ENCODE measurements at places on chromosomes 16 and 17.

DNA sequence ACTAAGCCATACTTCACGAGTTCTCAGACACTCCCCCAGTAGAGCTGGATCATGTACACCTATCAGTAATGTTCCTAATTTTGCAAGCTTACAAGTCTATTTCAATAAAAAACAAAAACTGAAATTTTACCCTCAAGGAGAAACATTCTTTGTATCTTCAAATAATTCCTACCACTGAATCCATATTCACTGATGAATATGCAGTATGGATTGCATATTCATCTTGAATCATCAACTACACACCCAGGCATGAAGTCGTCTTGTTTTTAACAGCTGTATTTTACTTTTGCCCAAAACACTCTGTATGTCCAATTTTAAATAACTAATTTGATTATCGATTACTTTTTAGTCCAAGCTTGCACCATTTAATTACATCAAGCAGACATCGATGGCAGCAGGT lies 31.8 kb downstream of the ZDHHC7 start:
- no peak for DNase-seq

- DNase-seq = no peak
These were observed 217.0 kb upstream of the DYNLRB2 start for GRCh38 chr16:80323808-80324195.

DNA sequence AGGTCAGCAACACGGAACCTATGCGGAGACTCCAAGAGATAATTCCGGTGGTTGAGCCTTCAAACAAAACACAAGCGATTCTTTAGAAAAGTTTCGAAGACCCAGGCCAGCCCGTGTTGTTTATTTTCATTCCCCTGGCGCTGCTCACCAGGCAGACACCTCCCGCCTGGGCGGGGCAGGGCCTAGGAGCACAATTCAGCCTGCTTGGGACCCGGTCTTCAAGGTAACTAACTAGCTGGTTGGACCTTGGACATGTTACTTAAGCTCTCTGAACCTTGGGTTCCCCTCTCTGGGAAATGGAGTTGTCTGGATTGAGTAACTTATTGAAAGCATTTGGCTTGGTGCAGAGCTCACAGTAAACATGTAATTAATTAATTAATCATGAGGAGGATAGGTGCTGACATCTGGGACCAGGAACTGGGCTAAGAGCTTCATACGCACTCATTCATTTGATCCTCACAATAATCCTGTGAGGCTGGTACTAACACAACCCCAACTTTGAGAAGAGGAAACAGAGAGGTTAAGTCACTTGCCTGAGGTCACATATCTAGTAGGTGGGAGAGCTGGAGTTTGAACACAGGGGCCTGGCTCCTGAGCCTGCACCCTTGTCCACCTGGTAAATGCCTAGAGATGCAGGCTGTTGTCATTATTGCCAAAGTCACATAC lies 125.3 kb upstream of the SMURF2 start:
- no peak for DNase-seq

DNA sequence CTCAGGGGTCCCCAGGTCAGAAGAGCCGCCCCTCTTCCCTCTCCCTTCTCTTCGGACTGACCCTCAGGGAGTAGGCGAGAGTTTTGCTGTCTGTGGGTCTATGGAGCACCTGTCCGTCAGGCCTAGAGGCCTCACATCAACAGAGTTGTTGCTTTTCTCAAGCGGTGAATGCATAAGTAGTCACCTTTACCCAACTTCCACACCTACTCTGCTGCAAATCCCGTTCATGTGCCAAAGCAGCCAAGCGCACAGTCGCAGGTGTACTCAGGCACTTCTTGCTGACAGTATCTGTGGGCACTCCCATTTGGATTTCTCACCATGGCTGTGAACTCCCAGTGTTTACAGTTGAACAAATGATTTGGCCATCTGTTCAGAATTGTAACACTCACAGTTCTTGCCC lies 4.0 kb upstream of the FA2H start:
- no peak for DNase-seq

DNA sequence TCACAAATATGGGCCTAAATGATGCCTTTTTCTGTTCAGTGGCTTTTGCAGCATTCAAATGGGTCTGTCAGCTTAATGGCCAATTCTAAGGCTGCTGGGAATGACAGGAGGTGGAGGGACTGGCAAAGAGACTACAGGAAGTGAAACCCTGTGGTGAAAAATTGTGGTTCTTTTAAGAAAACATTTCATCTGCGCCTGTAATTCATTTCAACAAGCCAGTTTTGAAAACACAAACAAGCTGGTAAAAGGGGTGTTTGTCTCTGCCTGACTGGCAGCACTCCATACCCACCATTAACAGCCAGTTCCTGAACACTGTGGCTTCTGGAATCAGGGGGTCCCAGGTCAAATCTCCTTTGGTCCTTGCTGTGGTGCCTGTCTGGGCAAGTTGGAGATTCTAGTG lies 3.6 kb upstream of the KDM8 start:
- DNase-seq = no peak

- no peak for DNase-seq
These were observed 240.9 kb downstream of the CDH11 start for GRCh38 chr16:64880994-64881393.

DNA sequence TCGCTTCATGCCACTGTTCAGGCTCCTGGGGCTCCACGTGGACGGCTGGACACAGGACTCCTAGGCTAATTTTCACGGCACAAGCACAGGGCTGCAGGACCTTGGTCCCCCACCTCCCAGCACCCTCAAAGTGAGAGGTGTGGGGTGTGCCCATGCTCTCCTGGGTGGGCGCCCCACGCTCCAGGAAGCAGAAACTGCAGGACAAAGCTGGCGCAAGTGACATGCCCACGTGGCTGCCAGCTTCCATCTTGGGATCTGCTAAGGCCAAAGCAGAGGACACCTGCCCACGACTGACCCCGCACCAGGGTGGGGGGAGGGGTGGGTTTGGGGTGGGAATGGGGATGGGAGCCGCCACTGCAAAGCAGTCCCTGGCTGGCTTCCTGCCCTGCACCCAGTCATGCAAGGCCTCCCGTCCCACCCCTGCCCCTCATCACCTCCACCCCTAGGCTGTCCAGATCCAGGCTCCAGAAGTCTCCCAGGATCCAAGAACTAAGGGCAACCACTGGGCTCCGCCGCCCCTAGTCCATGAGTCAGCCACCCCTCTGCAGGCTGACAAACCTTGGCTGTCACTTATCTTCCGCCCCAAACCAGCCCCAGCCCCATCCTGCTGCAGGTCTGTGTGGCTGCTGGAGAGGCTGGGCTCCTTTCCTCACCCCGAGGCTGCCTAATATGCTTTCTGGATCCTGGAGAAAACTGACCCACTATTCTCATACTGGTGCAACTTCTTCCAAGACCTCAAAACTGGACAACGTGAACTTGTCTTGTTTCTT lies 11.1 kb downstream of the USP6 start:
- DNase-seq = no peak

DNA sequence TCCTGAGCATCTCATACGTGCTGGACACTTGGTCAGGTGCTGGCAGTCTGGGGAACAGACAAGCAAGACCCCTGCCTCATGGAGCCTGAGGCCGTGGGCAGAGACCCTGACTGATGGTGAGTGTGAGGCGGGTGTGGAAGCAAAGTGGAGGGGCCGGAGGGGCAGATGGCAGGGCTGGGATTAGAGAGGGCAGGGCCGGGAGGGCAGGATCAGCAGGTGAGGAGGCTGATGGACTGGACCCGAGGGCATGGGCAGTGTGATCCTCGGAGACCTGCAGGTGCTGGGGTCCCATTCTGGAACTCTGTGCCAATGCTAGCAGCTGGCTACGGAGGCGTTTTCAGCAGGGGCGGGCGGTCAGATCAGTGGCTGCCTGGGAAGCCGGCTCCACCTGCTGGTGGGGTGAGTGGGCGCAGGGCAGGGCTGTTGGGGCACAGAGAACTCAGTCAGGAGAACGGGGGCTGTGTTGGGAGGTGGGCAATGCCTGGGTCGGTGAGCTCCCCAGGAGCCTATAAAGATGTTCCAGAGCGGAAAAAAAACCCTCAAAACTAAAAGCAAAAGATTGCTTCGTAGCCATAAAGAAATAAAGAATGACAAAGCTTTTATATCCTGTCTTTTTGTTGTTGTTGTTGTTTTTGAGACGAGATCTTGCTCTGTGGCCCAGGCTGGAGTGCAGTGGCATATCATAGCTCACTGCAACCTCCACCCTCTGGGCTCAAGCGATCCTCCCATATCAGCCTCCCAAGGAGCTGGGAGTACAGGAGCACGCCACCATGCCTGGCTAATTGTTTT lies 8.9 kb upstream of the C16orf74 start:
- peak; percentile 10 for DNase-seq

DNA sequence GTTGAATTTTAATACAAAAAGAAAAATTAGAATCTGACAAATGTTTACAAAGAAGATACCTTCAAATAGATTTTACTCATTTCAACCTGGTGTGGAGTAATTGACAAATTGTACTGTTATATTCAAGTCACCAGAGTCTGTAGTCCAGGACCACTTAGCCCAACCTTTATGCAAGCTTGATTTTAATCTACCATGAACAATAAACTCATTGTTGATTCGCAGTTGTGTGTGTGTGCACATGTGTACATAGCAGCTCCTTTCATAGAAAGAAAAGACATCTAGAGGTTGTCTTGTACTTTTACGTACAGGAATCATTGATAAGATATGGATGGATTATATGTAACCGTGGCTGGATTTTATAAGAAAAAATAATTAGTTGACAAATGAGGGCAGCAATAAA lies 20.7 kb upstream of the LRRC37A start:
- DNase-seq = no peak

GRCh38 chr17:40565769-40566409 lies 617 bp upstream of the CCR7 start:
- peak; percentile 64 for DNase-seq

GRCh38 chr16:14329727-14330350 lies 258.7 kb downstream of the MRTFB start:
- no peak for DNase-seq

DNA sequence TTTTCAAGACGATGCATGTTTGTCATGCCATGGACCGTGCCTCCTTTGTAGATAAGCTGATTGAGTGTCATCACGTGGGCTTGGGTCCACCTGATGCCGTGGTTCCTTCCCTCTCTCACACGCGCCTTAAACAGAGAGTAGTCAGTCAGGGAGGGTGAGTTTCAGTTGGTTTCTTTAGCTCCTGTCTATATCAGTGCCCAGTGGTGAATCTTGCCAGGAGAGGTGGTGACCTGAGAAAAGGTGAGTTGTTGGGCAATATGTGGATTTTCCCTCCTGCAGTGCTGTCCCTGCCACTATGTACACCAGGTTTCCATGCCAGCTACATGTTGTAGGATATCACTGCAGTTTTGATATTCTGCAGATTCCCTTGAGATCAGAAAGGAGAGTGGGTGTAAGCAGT lies 129.7 kb downstream of the LAT start:
- no peak for DNase-seq

DNA sequence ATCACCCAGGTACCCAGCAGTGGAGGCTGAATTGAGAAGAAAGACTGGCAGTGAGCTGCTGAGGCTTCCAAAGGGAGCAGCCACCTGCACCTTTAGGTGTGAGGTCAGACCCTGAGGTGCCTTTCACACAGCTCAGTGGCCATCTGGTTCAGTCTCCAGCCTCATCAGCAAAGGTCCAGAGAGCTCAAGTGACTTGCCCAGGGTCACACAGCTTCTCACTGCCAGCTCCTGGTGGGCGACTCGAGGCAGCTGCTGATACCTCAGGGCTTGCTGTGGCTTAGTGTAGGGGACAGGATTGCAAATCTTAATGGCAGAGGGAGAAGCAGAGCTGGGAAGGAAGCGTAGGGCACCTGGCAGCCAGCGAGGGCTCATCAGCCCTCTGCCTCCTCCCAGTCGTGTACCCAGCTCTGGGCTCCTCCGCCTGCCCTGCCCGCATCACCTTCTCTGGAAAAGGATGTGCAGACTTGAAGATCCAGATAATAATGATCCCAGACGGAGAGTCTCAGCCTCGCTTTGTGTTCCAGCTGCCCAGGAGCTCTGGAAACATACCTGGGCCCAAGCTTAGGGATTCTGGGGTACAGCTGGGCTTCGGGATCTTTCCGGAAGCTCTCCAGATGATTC lies 165.3 kb upstream of the GSE1 start:
- no peak for DNase-seq

- DNase-seq = no peak
These were observed 390.4 kb downstream of the UTP18 start for GRCh38 chr17:51650772-51651171.

DNA sequence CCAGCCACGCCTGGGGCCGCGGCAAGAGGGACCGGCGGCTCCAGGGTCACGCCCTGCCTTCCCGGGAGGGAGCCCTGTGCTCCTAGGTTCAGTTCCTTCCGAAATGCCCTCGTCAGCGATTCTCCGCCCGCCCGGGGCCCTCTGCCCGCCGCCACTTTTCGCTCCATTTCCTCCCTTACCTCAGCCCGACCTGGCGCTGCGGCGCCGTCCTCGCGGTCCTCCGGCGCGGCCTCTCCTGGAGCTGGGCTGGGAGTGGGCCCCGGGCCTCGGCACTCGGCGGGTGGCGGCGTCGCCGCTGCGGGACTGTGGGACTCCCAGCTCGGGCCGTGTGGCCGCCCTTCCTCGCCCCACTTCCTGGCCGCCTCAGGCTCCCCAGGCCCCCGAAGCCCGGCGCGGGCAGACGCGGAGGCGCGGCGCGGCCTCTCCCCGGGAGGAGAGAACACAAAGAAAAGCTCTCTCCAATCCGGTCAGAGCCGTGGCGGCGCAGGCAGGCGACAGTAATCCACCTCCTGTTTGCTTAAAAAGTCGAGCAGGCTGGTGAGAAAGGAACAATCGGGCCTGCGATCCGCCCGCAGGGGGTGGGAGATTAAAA lies 1.6 kb downstream of the BAHCC1 start:
- no peak for DNase-seq

DNA sequence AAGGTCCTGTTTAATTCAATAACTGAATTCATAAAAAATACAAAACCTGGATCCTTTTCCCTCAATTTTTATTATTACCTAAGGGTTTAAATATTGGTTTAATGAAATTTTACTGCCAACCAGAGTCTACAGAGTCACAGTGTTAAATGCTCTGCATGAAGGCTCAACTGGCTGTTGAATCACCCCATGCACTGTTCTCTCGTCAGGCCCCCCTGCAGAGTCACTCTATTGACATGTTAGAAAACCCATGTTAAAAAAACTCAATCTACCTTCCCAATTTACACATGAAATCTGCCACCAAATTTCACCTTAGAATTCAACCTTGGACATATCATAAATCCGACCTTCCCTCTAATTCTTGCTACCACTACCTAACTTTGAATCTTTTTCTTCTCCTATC lies 43.3 kb upstream of the ULK2 start:
- DNase-seq = no peak

DNA sequence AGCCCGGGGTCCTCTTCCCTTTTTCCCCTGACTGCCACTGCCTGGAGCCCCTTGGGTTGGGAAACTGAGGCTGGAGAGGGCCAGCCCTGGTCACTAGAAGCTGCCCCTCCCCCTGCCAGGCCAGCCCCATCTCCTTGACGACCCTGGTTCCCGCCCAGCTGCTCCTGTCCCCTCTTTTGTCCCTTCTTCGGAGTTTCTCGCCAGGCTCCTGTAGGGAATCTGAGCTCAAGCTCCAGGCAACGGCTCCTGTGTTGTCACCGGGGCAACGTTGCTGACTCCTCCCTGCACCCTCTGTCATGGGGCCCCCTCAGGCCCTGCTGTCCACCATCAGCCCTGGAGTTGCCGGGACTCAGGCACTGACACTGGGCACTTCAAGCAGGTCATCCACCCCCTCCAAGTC lies 5.7 kb downstream of the LLGL1 start:
- no peak for DNase-seq

All from CD4-positive, alpha-beta T cell (primary cell).